ENCODE measurements at places on chromosomes 5 and 9.

DNA sequence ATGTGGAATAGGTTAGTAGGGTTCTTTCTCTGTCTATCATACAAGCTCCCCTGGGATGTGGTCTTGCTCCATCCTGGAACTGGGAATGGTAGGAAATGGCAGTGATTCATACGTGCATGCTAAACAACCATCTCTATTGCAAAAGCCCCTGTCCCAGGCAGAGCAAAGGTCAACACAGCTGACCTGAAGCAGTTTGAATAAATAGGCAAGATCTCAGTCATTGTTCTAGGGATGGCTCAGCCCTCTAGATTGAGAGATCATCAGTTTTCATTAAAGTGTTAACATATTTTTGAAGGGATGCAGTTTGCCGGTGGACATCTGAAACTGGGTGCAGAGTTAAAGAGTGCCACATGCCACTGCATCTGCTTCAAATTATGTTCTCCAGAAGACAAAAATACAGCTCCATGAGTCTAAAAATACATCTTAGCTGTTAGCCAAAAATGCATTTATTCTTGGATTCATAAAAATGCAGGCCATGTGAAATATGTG lies 224.1 kb downstream of the ESM1 start:
- DNase-seq = no peak

DNA sequence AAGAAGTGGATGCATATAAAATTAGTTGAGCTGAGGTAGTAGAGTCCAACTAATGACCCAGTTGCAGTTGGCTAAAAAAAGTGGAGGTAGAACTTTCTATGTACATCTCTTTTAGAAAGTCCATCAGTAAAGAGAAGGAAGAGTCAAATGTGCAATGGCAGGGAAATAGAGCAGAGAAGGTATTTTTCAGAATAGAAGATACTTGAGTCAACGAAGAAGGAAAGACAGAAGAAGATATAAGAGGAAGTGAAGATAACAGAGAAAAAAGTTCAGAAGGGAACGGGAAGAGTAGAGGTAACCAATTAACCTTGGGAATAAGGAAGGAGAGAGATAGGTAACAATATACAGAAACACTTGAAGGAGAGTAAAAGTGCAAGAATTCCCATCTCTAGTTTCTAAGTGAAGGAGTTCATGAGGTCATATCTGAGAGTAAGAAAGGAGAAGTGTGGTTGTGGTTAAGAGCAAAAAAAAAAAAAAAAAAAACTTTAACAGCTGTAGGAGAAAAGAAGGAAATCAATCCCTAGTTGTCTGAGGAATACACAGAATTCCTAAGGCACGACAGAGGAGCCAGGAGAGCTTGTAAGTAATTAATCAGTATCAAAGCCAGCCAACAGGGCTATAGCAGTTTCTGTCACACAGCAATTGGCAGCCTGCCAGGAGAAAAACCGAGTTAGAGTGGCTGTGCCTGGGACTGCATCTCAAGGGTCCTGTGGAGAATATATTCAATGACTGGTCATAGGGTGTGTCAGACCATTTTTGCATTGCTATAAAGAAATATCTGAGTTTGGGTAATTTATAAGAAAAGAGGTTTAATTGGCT lies 61.0 kb downstream of the ARL15 start:
- peak; percentile 5 for DNase-seq

DNA sequence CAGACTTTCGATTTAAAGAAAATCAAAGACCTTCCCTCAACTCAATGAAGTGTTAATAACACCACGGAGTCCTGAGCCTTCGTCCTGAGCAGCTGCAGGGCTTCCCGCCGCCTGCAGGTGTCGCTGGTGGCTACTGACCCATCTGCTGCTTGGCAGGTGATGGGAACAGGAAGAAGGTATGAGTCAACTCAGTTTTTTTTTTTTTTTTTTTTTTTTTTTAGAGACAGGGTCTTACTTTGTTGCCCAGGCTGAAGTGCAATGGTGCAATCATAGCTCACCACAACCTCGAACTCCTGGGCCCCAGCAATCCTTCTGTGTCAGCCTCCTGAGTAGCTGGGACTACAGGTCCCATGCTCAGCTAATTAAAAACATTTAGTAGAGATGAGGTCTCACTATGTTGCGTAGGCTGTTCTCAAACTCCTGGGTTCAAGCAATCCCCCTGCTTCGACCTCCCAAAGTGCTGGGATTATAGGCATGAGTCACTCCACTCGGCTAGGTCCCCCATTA lies 185.7 kb upstream of the IL12B start:
- DNase-seq = no peak

- DNase-seq = no peak
Observed at GRCh38 chr9:113665756-113666155, 202.2 kb downstream of the RGS3 start.

- DNase-seq = peak; percentile 33
Observed at GRCh38 chr5:141934099-141934844, 10.6 kb downstream of the DELE1 start.

GRCh38 chr9:82148901-82149461 lies 160.4 kb downstream of the SPATA31D1 start:
- no peak for DNase-seq

- DNase-seq = peak; percentile 5
Observed at GRCh38 chr5:65125591-65126541, 355.9 kb downstream of the ADAMTS6 start.

GRCh38 chr5:132457371-132458225 lies 33.0 kb downstream of the IRF1 start:
- no peak for DNase-seq

DNA sequence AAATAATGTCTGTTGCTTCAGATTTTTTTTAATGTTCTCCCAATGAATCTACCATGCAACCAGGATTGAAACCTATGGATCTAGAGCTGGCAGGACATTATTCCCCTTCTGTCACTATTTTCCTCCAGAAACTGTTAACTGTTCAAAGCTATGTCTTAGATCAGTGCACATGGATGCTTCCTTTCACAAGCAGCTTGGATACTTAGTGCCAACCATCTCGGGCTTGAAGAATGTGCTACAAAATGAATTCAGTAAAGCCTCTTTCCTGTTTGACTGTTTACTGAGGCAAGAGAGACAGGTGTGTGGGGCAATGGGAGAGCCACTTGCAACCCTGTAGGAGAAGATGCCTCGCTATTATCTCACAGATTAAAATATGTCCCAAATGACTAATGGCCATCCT lies 774.8 kb downstream of the KCTD16 start:
- no peak for DNase-seq

GRCh38 chr9:131119600-131119999 lies 5.8 kb upstream of the NUP214 start:
- DNase-seq = no peak

DNA sequence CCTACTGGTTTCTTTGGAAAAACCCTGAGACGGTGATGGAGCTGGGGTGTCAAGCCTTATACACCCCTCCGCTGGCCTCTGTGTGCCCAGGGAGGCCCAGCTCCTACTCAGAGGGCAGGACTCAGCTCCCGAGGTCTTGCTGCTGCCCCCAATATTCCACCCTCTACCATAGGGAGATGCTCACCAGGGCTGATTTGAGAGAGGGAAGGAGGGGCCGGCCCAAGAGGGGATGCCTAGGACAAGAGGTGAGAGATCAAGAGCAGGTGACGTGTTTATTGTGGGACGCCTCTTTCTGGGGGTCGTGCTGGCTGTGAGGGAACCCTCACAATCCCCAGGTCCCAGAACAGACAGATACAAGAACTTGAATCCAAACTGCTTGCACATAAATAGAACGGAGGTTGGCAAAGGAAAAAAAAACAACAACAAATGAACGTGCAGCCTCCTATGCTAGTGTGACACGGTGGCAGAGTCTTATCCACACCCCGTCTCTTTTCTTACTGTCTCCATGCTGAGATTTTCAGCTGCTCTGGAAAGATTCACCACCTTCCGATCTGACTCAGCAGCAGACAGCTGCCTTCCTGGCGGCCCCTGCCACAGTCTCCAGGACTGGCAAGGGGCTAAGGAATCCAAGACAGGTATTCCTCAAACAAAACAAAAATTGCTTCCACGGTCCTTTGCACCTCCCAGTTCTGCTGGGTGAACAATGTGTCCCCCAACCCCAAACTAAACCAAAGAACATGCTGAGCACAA lies 22.3 kb downstream of the FABP6 start:
- DNase-seq = no peak
